ENCODE measurements at places on chromosomes 12 and 14. TPM values are rescaled to one million over a fixed set of nuclear protein-coding genes. Genes with fewer than 3 reads are reported as not detected.

PTPN21 gene
- 4.7 TPM for total RNA-seq

TAS2R31 gene
- total RNA-seq, result 3.2 TPM

ZDHHC22 gene
- under 0.01 TPM for total RNA-seq

TRPV4 gene
- 0.92 TPM for total RNA-seq

GDF3 gene
- total RNA-seq, result not detected

GPR135 gene
- total RNA-seq, result 0.66 TPM

OR11G2 gene
- not detected for total RNA-seq

PLEKHG7 gene
- 0.07 TPM for total RNA-seq

PMCH gene
- total RNA-seq, result 0.66 TPM

CLEC14A gene
- 256 TPM for total RNA-seq

DNA sequence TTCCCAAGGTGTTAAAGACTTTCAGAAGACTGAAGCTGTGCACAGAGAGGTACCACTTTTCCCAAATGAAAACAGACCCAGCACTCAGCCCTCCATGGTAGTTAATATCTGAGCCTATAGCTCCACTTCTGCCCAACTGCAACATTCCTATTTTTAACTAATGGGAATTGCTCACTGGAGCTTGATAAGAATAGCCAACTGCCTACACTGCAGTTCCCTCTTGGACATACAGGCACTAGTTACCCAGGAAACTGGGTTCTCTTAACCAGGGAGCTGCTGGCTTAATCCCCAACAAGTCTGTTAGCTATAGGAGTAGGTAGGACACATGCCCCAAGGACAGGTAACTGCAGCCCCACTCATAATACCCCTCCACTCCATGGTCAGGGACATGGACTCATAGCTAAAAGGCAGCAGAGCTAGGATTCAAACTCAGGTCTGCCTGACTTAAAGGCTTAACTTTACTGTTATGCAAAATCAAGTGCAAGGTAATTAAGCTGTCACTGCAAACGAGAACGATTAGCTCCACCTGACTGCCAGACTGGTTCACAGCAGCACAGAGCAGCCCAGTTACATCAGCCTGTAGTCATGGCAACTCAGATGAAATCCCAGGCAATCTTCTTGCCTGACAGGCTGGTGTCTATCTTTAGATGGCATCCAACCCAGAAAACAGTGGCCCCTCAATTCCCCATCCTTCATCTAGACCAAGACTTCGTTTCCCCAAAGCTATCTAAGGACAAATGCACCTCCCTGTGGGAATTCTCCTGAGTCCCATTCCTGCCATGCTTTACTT, 77.1 kb upstream of the ACTN1 start:
- DNase-seq, result no peak

DNA sequence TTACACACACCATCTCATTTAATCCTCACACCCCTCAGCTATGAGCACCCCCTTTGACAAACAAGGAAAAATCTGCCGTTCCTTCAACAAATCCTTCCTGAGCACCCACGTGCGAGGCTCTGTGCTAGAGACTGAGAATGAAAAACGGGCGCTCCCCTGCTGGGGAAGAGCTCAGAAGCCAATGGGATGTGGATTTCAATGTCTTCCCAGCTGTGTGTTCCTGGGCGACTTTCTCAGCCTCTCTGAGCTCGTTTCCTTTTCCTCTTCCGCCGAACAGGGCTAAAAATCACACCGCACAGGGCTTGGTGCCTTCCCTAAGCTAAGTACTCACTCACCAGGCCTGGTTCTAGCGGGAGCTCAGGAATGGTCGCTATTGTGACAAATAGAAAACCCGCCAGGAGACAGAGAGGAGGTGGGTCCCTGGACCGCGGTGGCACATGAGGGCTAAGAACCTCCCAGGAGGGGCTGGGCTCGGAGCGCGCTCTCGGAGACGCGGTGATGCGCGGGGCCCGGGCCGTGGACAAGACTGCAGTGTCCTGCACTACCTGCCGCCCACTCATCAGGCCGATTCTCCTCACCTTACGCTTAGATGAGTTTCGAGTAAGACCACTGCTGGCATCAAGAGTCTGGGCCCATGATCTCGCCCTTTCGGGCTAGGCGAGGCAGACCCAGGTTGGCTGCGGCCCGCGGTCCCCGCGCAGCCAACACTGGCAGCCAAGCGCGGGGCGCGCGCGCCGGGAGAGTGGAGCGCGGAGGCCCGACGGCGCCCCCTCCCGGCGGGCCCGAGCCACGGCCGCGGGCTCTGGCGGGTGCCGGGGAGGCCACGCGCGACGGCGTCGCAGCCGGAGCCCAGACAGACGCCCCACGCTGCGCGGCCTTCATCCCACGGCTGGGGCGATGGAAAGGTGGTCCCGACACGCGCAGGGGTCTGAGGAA, 17.0 kb downstream of the ZDHHC22 start:
- no peak for DNase-seq

- DNase-seq, result no peak
Measured at GRCh38 chr12:52515927-52516831, 4.0 kb downstream of the KRT5 start.

- DNase-seq, result no peak
Measured at GRCh38 chr14:104250175-104250574, 111.8 kb downstream of the KIF26A start.

DNA sequence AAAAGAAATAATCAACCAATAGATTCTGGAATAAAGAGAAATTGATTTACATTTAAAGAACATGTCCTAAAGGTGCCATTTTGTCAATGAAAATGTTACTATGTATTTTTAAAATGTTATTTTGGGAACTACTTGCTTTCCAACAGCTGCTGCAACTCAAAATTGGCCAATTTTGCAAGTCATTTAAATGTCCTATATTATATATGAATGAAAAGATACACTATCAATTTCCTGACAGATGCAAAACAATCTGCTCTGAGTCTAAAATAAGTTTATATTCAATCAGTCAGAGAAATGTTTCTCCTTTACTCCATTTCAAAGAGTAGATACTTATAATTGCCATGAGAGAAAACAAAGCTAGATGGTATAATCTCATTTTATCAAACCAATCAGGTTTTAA, 247.2 kb downstream of the ACSS3 start:
- no peak for DNase-seq

DNA sequence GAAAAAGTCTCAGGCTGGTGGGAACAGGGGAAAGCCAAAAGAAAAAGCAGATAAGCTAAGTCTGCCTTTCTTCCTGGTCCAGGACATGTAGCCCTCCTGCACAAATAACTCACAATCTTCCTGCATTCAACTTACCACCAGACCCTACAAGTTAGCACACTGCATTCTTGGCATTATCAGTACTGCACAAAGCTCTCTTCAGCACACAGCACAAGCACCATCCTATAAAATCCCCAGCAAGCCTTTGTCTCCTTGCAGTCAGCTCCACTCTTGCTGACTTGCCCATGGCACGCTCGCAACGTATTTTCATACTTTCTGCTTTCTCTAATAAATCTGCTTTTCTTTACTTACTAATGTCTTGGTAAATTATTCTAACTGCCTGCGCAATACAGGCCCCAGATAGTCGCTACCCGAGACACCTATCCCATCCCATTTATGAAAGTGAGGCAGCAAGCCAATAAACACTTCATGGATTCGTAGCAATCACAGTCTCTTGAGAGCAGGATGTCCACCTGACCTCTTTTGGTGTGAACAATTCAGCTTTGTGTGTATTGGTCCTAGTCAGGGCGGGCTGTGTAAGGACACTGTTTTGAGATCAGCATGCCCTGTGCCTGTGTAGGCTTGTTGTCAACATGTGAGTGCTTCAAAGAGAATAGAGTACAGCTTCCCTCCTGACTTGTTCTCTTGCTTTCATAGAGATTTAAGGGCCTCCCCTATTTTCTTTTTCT, 49.0 kb downstream of the TMEM117 start:
- DNase-seq, result no peak

GRCh38 chr12:121939992-121940766, 21.8 kb downstream of the CFAP251 start:
- DNase-seq, result no peak

GRCh38 chr12:10307630-10308029, at the start of gene KLRD1:
TSS of gene KLRD1 (plus strand) at chr12:10307870. CDS start at chr12:10308078, 208 bp downstream.
- no peak for DNase-seq

- no peak for DNase-seq
Measured at GRCh38 chr14:80615831-80616230, 325.7 kb downstream of the CEP128 start.

GRCh38 chr12:71141378-71141926, 16.3 kb downstream of the TSPAN8 start:
- no peak for DNase-seq

DNA sequence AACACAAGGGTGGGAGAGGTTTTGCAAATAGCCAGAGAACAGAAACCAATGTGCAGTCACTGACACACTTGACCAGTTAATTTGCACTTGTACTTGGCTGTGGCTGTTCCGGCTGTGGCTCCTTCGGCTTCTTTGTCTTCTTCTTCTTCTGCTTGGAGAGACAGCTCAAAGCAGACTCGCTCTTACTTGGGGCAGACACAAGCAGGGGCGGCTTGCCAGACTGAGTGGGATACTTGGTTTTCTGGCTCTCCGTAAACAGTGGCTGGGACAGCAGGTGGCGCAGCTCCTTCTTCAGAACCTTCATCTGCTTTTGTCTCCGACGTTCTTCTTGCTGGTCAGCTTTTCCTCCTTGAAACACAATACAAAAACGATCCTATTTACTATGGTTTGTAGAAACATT, 25.0 kb downstream of the OTUB2 start:
- no peak for DNase-seq

GRCh38 chr12:27709212-27709931, 1.3 kb upstream of the MRPS35 start:
- DNase-seq, result no peak

Data from pulmonary artery endothelial cell (primary cell).